ENCODE measurements at places on chromosomes 13 and 19.

DNA sequence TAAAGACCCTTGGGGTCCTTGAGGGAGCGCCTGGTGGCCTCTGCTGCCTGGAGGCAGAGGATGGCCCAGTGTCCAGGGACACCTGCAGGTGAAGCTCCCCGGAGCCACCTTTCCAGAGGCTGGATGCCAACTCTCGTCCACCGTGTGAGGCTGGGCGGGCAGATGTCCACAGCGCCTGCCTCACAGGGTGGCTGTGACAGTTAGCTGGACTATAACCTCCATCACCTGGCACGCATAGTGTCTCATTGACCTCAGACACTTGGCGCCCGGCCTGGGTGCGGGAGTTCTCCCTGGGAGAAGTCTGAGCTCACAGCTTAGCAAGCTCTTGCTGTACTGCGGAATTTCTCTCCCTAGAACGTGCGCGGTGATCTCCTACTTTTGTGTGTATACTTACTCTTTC lies 9.8 kb downstream of the BICRA start:
- no peak overlapping the region for H3K27ac ChIP-seq
- H3K4me3 ChIP-seq = no peak overlapping the region
- H3K4me1 ChIP-seq = peaks cover 25% of the 10 kb centered on the region
- H3K27me3 ChIP-seq = no peaks in the 10 kb centered on the region

GRCh38 chr13:100733261-100733660 lies 58.7 kb upstream of the TMTC4 start:
- no peaks in the 10 kb centered on the region for H3K4me1 ChIP-seq
- H3K36me3 ChIP-seq = no peaks in the 10 kb centered on the region
- no peak overlapping the region for H3K27ac ChIP-seq
- H3K27me3 ChIP-seq = no peaks in the 10 kb centered on the region
- DNase-seq = no peak

- no peak for DNase-seq
- H3K4me3 ChIP-seq = no peak overlapping the region
- H3K27ac ChIP-seq = no peak overlapping the region
Observed at GRCh38 chr13:113327766-113328471, 30.9 kb downstream of the LAMP1 start.

- no peaks in the 10 kb centered on the region for H3K27me3 ChIP-seq
- H3K27ac ChIP-seq = no peak overlapping the region
- DNase-seq = no peak
- H3K36me3 ChIP-seq = no peaks in the 10 kb centered on the region
- no peaks in the 10 kb centered on the region for H3K4me1 ChIP-seq
Observed at GRCh38 chr13:89571676-89572075, 1775.8 kb upstream of the MIR17HG start.

- no peak overlapping the region for H3K27ac ChIP-seq
- no peaks in the 10 kb centered on the region for H3K36me3 ChIP-seq
- no peaks in the 10 kb centered on the region for H3K27me3 ChIP-seq
- DNase-seq = no peak
- no peak overlapping the region for H3K4me3 ChIP-seq
Observed at GRCh38 chr13:25848812-25849745, 202.7 kb downstream of the SHISA2 start.

DNA sequence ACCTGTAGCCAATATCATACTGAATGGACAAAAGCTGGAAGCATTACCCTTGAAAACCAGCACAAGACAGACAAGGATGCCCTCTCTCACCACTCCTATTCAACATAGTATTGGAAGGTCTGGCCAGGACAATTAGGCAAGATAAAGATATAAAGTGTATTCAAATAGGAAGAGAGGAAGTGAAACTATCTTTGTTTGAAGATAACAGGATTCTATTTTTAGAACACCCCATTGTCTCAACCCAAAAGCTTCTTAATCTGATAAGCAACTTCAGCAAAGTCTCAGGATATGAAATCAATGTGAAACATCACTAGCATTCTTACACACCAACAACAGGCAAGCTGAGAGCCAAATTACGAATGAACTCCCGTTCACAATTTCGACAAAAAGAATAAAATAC lies 17.8 kb upstream of the CCNA1 start:
- H3K4me1 ChIP-seq = no peaks in the 10 kb centered on the region
- no peak overlapping the region for H3K4me3 ChIP-seq
- no peak for DNase-seq
- no peak overlapping the region for H3K27ac ChIP-seq

GRCh38 chr13:113491418-113491883 lies 940 bp upstream of the DCUN1D2 start:
- peak overlapping the region; percentile 64 for H3K27ac ChIP-seq
- H3K36me3 ChIP-seq = peaks cover 44% of the 10 kb centered on the region
- H3K4me1 ChIP-seq = peaks cover 33% of the 10 kb centered on the region
- peak overlapping the region; percentile 92 for H3K4me3 ChIP-seq

GRCh38 chr13:97855570-97856303 lies 97.7 kb upstream of the IPO5 start:
- peaks cover 17% of the 10 kb centered on the region for H3K4me1 ChIP-seq
- H3K4me3 ChIP-seq = no peak overlapping the region
- DNase-seq = peak; percentile 60
- H3K36me3 ChIP-seq = no peaks in the 10 kb centered on the region
- no peak overlapping the region for H3K27ac ChIP-seq

GRCh38 chr19:38606131-38606530 lies 11.6 kb downstream of the MAP4K1 start:
- H3K27ac ChIP-seq = no peak overlapping the region
- no peaks in the 10 kb centered on the region for H3K27me3 ChIP-seq
- no peaks in the 10 kb centered on the region for H3K4me1 ChIP-seq
- no peak overlapping the region for H3K4me3 ChIP-seq
- H3K36me3 ChIP-seq = no peaks in the 10 kb centered on the region

GRCh38 chr13:20686863-20687579 lies 16.5 kb upstream of the IL17D start:
- H3K27ac ChIP-seq = no peak overlapping the region
- H3K36me3 ChIP-seq = no peaks in the 10 kb centered on the region
- no peaks in the 10 kb centered on the region for H3K27me3 ChIP-seq
- H3K4me1 ChIP-seq = no peaks in the 10 kb centered on the region

GRCh38 chr19:5877882-5878281 lies 7.5 kb upstream of the FUT5 start:
- H3K4me3 ChIP-seq = no peak overlapping the region
- no peaks in the 10 kb centered on the region for H3K27me3 ChIP-seq
- H3K36me3 ChIP-seq = no peaks in the 10 kb centered on the region
- DNase-seq = no peak
- peaks cover 66% of the 10 kb centered on the region for H3K4me1 ChIP-seq

DNA sequence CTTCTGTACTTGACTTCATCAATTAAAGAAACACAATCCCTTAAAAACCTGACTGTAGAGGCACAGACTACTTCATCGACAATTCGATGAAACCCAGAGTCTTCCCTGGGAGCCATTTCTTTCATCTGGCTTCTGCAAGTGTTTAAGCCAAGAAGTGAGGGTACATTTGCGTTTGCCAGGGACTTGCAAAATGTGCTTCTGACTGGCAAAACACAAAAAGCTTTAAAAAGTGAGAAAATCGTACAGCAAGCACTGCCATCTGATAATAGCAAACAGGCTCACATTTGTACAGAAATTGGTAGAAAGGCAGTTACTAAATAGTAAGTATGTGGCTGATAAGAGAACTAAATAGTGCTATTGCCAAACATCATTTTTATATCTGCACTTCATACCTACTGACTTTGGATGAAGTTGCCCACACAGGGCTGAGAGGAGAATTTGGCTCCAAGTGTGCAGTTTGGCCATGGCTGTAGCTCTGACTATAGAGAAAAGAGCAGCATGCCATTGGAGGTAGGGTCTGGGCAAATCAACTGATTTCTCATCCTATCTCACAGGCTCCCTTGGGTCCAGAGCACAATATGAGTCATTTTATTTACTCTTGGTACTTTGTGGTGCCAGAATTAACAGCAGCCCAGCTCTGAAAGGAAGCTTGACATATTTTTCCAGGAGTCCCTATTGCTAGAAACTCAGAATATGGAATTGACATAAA lies 358.1 kb downstream of the OXGR1 start:
- H3K4me3 ChIP-seq = no peak overlapping the region
- H3K27ac ChIP-seq = no peak overlapping the region
- H3K36me3 ChIP-seq = no peaks in the 10 kb centered on the region
- H3K4me1 ChIP-seq = no peaks in the 10 kb centered on the region
- no peak for DNase-seq

DNA sequence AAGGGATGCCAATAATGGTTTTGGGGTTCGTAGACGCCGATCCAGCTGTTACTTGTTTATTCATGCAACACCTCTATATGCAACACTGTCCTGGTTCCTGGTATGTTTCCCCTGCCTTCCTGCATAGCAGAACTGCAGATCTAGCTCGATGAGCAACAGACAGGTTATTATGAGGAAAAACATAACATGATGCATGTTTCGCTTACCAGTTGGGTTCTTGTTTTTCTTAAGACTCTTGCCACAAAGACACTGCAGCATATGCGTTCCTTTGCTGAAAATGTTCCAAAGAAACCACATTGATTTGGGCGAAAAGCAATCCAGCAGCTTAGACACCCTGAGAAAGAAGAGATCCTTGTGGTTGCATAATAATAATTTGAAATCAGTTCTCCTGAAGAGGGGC lies 583 bp downstream of the FGF14 start:
- H3K4me3 ChIP-seq = no peak overlapping the region
- H3K4me1 ChIP-seq = no peaks in the 10 kb centered on the region
- H3K36me3 ChIP-seq = no peaks in the 10 kb centered on the region
- DNase-seq = no peak
- no peak overlapping the region for H3K27ac ChIP-seq

- no peaks in the 10 kb centered on the region for H3K36me3 ChIP-seq
- no peaks in the 10 kb centered on the region for H3K27me3 ChIP-seq
- H3K4me1 ChIP-seq = peaks cover 50% of the 10 kb centered on the region
- H3K4me3 ChIP-seq = no peak overlapping the region
- peak; percentile 76 for DNase-seq
Observed at GRCh38 chr13:26022538-26023292, 29.1 kb downstream of the SHISA2 start.

GRCh38 chr19:1252821-1253513 lies 4.6 kb downstream of the MIDN start:
- H3K36me3 ChIP-seq = peaks cover 78% of the 10 kb centered on the region
- H3K4me3 ChIP-seq = peak overlapping the region; percentile 89
- DNase-seq = no peak
- H3K4me1 ChIP-seq = peaks cover 54% of the 10 kb centered on the region
- H3K27me3 ChIP-seq = no peaks in the 10 kb centered on the region
- H3K27ac ChIP-seq = peak overlapping the region; percentile 94

DNA sequence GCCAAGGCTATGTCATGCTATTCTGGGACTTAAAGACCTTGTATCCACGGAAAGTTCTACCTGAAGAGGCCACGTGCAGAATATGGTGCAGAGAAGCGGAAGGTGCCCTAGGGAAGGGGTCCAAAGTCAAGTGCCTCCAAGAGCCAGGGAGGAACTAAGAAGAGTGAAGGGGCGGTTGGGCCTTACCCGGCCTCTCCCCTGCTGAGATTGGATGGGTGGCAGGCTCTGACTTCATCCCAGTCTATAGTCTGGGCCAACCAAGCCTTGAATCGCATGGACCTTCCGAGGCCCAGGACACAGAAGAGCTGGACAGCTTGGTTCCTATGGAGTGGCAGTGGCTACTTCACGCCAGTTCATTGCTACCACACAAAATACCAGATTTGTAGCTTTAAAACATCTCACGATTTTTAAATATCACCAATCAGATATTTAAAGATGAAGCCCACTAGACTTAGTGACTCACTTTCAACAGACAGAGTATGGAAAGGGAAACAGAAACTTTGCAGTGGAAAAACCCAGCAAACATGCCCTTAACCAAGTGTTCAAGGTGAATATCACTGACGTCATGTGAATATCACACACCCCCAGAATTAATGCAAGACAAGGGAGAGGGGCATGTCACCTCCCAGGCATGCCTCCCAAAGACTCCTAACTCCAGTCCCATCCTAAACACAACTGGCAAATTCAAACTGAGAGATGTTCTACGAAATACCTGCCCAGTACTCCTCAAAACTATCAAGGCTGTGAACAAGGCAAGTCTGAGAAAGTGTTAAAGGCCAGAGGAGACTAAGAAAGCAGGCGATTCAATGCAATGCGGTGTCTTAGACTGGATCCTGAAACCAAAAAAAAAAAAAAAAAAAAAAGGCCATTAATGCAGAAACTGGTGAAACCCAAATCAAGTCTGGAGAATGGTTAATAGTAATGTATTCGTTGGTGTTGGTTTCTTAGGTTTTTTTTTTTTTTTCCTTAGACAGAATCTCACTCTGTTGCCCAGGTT lies 10.2 kb downstream of the C19orf12 start:
- DNase-seq = no peak
- H3K27me3 ChIP-seq = no peaks in the 10 kb centered on the region
- no peak overlapping the region for H3K4me3 ChIP-seq
- no peaks in the 10 kb centered on the region for H3K4me1 ChIP-seq
- H3K27ac ChIP-seq = no peak overlapping the region

Data from SJSA1 (cell line).